ENCODE measurements at places on chromosomes 2 and 18. TPM values are rescaled to one million over a fixed set of nuclear protein-coding genes. Genes with fewer than 3 reads are reported as not detected.

The EFHD1 gene
- total RNA-seq, result 1.1 TPM

The CYP1B1 gene
- 28.7 TPM for total RNA-seq

The PIGN gene
- 27.3 TPM for total RNA-seq

The CYTIP gene
- 203 TPM for total RNA-seq

The EML4 gene
- 71.4 TPM for total RNA-seq

The KLHL29 gene
- total RNA-seq, result 2.2 TPM
